ENCODE measurements at places on chromosomes 4 and X.

DNA sequence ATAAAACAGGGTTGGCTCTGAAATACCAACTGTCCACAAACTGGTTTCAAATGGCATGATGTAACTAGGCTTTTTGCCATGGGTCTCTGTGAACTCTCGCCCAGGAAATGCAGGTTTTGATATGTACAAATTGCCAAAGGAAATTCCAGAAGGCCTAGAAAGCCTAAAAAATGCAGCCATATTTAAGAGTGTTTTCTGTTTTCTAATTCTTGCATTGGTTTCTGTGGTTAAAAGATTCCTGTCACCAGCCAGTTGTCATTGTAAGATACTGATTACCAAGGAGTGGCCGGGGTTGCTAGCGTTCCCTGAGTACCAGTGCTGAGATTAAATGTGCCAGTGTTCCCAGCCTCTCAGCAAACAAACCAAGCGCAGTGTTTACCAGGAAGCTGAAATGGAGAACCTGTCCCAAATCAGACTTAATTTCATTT lies 53.9 kb upstream of the SORBS2 start:
- DNase-seq: no peak

DNA sequence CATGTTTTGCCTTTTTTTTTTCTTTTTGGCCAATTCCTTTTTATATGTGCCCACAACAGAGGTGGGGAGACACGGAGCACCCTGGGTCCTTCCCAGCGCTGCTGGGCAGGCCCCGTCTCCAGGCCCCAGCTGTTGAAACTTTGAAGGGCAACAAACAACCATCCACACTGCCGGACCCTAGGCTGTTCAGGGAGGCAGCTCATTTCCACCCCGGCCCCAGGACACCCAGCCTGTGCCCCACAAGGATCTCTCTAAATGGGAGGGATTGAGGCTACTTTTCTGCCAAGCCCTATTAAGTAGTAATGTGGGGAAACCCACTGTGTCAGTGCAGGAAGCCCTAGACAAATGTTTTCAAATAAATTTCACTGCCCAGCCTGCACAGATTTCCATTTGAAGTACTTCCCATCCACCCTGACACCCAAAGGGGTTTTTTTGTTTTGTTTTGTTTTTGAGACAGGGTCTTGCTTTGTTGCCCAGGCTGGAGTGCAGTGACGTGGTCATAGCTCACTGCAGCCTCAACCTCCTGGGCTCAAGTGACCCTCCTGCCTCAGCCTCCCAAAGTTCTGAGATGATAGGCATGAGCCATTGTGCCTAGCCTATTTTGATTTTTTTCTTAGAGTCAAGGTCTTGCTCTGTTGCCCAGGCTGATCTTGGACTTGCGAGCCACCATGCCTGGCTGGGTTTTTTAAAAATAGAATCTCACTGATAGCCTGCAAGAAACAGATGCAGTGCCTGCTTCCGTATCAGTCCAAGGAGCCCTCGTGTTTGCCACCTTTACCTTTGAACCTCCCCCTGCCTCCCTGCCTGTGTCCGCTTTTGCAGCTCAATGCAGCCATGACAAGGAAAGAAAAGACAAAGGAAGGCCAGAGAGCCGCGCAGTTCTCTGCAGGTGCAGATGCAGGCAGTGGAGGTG lies 13.4 kb upstream of the CLCN4 start:
- peak; percentile 41 for DNase-seq

- no peak for DNase-seq
These were observed 64.5 kb upstream of the PRSS12 start for GRCh38 chr4:118417325-118417724.

GRCh38 chr4:88672987-88673386 lies 24.6 kb downstream of the NAP1L5 start:
- DNase-seq: peak; percentile 17

DNA sequence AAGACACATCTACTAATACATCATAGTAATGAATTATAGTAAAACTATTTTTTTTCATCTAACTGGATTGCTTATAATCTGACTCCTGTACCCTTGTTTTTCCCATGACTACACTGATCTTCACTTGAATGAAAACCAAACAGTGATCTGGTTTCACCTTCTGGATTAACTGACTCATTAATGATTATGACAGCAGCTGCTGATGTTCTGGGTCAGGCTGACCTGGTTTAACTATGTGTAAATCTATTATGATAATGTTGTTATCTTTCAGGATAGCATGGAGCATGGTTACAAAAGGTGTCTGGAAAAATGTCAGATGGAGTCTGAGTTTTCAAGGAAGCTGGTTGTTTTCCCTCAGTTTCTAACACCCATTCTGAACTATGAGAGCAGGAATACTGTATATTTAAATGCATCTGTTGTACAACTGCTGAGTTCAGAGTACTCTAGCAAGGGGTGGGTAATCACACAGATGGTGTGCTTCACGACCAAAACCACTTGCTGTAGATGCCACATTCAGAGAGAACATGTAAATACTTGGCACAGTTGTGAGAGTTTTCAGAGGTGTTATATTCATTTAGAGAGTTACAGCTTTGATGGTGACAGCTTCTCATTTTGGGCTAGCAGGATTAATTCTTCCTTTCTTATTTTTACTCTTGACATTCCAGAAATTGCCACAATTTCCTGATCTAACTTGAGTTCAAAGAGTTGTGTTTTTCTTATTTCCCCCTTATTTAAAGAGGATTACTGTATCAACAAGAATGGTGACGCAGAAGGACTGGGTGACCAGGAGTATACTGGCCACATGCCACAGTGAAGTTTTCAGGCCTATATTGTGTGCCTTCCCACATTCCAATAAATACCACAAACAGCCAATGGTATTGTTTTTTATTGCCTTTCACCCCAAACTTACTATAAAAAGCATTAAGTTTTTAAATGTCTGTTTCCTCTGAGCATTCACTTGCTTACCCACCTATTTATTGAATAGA lies 249.7 kb upstream of the TET2 start:
- no peak for DNase-seq

GRCh38 chr4:74598611-74599325 lies 153.8 kb downstream of the AREG start:
- no peak for DNase-seq

GRCh38 chr4:87823200-87823599 lies 9.6 kb upstream of the MEPE start:
- DNase-seq: no peak

DNA sequence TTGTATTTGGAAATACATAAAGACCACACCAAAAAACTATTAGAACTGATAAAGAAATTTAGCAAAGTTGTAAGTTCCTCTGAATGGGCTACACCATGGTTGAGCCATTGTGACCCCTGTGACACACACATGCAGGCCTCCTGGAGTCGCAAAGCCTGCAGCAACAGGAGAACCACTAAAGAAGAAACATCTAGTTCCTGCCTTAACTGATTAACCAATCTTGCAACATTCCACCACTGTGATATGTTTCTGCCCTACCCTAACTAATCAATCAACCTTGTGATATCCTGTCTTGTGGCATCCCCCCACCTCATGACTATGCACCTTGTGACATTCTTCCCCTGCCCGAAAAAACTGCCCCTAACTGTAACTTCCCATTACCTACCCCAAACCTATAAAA lies 401.8 kb downstream of the PRDM5 start:
- DNase-seq: no peak

GRCh38 chr4:3705236-3705987 lies 60.8 kb upstream of the ADRA2C start:
- no peak for DNase-seq

- DNase-seq: peak; percentile 69
These were observed 797 bp downstream of the TXLNG start for GRCh38 chrX:16786791-16787735.

DNA sequence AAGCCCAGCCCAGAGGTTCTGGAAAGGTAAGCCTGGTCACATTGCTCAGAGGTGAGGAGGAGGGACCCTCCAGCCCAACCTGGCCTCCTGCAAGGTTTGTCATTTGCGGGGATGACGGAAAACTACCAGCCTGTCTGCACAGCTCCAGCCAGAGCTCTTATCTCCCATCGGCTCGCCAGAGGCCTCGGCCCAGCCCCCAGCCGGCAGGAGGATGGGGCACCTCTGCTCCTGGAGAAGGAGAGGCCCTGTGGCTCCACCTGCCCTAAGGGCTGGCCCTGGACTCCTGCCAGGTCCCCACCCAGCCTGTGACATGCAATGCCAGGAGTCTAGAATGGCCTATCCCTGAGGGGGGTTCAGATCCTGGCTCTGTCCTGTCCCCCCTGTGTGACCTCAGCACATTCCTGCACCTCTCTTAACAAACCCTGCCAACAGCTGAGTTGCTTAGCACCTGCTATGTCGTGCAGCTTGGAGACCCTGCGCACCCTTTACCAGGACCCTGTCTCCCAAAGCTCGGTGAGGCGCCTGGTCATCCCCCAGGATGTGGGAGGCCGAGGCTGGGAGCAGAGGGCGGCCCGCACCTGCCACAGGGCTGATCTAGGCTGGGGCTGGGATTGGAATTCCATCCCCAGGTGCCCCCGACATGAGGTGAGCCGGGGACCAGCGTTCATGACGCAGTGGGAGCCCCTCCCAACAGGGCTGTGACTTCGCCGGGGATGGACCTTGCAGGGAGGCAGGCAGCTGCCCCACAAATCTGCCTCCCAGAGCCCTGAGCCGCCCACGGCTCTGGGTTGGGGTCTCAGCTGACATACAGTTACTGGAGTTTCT lies 14.4 kb downstream of the ADRA2C start:
- no peak for DNase-seq

- no peak for DNase-seq
These were observed 131.3 kb downstream of the PTCHD1 start for GRCh38 chrX:23465985-23466384.

DNA sequence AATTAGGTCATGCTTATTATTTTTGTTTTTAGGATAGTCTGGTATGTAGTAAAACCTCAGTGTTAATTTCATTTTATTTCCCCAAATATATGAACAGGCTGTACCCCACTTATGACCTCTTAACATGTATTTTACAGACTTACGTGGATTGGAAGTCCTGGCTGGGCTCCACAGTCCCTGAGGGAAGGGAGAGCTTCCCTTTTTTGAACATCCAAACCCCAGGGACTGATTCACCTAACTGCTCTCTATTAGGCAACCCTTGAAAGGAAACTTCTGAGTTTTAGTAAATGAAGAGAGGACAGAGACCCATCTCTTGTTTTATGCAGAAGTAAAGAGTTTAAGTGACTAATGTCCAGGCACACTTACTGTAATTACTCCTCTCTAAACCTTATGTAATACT lies 233.1 kb upstream of the SPRY1 start:
- no peak for DNase-seq

DNA sequence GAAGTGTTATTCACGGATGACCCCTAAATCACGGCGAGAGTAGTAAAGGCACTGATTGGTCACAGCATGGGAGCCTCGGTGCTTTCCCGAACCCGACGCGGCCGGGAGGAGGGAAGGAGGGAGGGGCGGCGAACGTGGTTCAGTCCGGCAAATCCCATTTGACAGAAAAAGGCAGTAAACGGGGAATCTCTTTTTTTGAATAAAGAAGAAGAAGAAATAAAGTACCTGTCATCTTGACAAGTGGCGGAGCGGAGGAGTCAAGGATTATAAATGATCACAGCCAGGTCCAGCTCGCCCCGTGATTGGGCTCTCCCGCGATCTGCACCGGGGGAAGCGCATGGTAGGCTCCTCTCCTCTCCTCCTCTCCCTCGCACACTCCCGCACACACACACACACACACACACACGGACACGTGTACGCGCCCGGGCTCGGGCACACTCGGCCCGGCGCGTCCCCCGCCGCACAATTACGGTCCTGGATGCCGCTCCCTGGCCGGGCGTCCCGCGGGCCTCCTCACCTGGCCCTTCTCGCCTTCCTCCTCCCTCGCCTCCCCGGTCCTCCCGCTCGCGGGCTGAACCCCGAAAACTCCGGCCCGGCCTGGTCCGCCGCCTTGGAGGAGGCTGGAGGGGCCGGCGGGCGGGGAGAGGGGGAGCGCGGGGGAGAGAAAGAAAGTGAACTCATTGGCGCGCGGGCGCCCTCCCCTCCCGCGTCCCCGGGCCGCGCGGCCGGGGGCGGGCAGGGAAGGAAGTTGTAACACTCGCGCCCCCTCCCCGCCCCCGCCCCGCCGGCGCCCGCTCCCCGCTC lies 99.2 kb upstream of the TENM3 start:
- DNase-seq: no peak

DNA sequence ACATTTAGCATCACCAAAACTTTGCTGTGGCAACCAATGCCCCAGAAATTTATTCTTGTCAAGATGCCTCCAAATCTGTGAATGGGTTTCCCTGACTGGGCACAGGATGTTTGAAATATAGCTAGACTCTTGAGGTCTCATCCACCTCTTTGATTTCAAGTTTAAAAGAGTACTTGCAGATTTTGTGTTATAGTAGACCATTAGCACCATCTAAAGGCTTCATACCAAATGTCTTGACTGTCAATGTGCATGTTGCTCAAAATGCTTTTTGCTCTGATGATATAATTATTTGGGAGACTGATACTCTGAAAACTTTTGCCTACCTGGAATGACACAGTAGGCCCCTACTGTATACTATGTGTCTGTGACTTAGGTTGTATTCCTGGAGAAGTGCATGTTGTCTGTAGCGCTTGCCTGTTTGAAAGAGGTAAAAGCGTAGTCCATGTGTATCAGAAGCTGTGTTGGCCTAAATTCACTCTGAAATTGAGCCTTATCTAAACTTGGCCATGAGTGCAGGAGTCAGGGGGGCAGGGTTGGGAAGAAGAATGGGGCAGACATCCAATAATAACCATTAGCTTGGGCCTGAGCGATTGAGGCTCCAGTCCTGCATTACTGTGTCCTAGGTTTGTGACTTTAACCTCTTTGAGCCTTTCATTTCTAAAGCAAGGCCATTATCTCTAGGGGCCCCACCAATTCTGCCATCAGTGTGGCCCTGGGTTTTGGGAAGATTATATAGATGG lies 33.8 kb downstream of the NDP start:
- no peak for DNase-seq

DNA sequence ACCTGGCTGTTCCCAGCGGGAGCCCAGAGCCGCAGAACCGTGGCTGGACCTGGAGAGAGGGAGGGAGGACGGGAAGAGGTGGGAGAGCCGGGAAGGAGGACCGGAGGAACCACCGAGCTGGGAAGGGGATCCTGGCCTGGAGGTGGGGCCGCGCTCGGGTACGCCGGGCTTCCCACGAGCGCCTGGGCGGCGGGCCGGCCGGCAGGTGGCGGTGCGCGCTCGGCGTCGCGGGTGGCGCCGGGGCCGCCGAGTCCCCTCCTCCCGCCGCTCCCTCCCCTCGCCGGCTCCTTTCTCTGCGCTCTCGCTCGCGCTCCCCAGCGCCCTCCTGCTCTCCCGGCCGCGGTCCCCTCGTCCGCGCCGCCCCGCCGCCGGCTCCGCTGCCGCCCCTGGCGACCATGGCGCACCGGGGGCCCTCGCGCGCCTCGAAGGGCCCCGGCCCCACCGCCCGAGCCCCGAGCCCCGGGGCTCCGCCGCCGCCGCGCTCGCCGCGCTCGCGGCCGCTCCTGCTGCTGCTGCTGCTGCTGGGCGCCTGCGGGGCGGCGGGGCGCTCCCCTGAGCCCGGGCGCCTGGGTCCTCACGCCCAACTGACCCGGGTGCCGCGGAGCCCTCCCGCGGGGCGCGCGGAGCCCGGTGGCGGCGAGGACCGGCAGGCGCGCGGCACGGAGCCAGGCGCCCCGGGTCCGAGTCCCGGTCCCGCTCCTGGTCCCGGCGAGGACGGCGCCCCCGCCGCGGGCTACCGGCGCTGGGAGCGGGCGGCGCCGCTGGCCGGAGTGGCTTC lies at the start of gene SORCS2:
SORCS2 (plus strand) TSS at position 287 of the 778 bp plus-strand sequence.
- peak; percentile 94 for DNase-seq
